ENCODE measurements at places on chromosomes 6 and 20.

DNA sequence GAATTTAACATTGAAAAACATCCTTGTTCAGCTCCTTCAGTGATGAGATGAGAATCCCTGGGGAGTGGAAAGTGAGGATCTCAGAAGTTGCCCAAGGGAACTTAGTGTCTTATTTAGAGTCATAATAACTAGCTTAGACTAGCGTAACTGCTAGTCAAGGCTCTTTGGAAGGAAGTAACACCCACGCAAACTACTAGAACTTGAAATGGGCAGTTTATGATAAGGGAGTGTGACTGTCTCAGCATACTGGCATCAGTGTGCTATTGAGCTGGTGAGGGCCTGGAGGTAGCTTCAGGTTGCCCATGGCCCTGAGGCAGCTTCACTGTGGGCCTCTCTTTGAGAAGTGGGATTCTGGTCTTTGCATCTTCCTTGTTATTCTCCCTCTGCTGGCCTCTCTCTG, 40.1 kb downstream of the SLX4IP start:
- no peak for DNase-seq

GRCh38 chr6:151176911-151177770, 62.6 kb upstream of the AKAP12 start:
- no peak for DNase-seq

GRCh38 chr20:298776-299391, 1.5 kb downstream of the ZCCHC3 start:
- no peak for DNase-seq

GRCh38 chr6:28090917-28091586, 10.7 kb downstream of the ZNF165 start:
- no peak for DNase-seq

DNA sequence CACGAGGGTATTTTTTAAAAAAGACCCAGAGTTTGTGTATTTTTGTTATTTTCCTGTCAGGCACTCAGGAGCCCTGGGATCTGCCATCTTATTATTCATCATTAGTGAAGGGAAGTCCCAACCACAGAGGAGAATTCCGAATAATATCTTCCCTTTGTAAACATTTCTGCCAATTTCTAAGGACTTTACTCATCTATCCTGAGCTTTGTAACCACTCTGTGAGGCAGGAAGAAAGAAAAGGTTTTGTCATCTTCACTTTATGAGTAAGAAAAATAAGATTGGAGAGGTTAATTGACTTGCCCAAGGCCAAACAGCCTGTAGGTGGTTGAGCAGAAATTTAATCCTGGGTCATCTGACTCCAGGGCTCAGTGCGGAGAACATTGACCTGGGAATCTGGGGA, 23.0 kb upstream of the IYD start:
- no peak for DNase-seq

DNA sequence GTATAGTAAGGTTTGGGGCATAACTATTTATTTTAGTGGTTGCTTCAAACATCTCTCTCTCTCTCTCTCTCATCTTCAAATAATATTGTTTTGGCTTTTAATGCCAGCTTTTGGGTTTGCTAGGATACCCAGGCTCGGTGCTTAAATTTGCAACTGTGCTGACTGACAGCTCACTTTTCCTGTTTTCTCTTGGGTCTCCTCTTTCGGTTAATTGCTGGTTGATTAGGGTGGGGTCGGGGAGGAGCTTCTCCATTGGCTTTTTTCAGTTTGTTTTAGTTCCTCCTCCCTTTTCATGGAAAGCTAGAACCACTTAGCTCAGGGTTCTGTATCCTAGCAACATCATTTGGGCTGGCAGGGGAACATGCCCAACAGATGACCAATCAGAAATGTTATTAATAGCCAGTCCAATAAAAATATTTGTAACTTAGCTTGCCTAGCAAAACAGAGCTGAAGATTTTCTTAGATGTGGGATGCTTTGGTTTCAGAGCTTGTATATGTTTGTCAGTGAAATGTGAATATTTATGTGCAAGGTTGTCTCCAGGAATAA, 11.3 kb downstream of the TFAP2B start:
- DNase-seq, result no peak

DNA sequence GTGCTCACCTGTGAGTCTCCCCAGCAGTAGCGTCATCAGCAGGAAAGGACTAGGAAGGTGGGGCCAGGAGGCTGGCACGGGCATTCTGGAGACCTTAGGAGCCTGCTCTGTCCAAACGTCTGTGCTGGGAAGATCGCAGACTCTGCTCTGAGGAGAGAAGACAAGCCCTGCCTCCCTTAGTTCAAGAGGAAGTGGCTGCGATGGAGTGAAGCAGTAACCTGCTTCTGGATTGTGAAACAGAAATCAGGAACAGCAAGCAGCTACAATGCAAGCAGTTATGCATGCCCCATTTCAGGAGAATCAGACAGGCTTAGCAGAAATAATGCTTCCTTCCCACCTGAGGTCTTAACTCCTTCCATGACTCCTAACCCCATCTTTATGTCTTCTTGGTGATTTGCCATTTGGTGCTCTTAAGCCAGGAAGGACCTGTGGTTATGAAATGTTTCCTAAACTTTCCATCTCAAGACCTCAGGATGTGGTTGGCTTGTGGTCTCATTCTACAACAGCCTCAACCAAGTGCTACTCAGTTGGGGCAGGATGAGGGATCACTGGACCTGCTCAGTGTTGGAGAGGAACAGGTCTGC, at the start of gene SIRPB1:
TSS of gene SIRPB1 (minus strand) at position 149 of the 584 bp plus-strand sequence. CDS start at position 84, 65 bp downstream.
- DNase-seq, result no peak

DNA sequence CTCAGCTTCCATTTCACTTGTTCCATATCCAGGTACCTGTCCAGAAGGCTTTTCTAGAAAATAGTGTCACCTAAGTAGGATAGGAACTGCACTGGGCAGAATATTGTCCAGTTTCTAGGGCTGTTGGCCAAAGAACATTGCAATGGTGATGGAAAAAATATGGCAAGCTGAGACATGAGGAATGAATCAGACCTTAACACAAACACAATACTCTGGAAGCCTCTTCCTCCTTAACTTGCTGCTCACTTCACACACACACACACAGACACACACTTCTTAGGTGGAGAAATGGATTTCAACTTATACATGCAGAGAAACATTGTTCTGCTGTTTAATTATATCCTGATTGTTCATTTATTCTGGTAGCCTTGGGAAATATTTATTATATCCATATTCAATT, 203.0 kb upstream of the RGS17 start:
- no peak for DNase-seq

GRCh38 chr20:38537176-38537575, 43.8 kb upstream of the ADIG start:
- DNase-seq, result no peak

- DNase-seq, result no peak
These were observed 3.0 kb upstream of the ZNF335 start for GRCh38 chr20:45974896-45975565.

DNA sequence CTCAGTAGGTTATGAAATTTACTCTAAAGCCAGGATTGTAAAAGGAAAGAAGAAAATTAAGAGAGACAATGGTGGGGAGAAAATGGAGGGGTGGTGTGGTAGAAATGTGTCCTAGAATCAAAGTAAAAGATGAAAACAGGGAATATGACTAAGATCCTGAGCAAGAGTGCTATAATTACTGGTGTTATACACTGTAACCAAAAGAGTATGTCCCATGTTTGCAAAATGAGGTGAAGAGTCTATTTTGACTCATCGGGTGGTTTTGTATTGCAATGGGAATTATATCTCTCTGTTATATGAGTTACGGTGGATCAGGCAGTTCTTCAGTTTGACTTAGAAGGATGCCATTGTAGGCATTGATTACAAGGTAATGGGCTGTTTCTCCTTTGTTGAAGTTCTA, 8.5 kb downstream of the L3MBTL3 start:
- DNase-seq, result no peak

- DNase-seq, result no peak
These were observed 175.2 kb downstream of the MRPL14 start for GRCh38 chr6:43951756-43952675.

DNA sequence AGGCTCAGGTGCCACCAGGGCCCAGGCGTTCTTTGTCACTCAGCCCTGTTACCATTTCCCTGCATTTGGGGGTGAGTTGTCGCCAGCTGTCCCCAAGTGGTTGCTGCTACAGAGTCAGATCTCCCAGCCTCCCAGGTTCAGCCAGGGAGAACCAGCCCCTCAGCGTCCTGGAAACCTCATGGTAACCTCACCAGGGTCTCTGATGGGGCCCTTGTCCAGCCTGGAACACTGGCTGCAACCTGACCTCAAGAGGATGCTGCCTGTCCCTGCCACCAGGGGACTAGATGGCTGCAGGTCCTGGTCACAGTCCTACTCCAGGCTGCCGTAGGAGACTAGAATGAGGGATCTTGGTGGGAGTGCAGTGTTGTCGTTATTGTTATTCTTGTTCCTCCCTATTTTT, 228.3 kb upstream of the PDE10A start:
- DNase-seq, result no peak

DNA sequence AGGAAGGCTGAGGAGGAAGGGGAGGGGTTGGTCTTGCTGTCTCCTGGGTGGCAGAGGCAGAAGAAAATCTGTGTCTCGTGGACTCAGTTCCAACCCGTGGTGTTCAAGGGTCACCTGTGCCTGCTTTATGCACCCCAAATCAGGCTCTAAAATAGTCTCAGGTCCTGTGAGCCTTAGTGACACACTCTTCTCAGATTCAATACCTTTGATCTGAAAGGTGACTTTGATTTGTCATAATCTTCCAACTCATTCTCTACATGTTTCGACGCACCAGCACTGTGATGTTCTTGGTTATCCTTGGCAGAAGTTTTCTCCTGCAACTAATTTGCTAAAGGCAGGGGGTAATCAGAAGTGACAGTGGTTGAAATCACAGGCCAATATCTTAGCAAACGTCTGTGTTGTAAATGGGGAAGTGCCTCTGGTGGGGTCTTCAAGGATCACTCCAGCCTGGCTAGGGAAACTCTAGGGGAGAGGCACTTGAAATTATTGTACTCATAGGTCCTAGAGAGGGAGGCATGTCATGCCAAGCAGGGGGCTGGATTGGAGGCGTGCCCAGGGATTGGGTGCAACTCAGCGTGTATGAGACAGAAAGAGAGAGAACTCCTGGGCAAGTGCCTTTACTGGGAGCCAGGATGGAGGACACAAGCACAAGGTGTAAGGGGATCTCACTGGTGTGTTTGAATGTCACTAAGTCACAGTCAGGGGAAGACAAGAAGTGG, 19.0 kb upstream of the PRND start:
- DNase-seq, result no peak

- DNase-seq, result no peak
These were observed 448.3 kb upstream of the HSF2 start for GRCh38 chr6:121951123-121951522.

DNA sequence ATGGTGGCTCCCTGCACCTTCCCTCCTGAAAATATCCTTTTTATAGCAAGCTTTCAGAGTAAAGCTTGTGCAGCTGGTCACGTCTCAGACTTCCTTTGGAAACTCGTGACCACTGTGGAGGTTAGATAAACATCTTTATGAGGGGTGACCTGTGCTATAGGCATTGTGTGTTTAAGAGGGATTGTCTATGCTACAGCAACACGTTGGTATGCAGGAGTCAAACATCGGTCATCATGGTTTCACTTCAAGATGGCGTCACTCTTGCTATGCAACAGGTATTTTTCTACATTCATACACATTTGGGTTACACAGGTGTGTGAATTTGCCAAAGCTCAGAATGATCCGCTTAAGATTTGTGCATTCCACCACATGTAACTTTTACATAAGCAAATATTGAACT, 14.6 kb upstream of the BLCAP start:
- DNase-seq, result no peak

DNA sequence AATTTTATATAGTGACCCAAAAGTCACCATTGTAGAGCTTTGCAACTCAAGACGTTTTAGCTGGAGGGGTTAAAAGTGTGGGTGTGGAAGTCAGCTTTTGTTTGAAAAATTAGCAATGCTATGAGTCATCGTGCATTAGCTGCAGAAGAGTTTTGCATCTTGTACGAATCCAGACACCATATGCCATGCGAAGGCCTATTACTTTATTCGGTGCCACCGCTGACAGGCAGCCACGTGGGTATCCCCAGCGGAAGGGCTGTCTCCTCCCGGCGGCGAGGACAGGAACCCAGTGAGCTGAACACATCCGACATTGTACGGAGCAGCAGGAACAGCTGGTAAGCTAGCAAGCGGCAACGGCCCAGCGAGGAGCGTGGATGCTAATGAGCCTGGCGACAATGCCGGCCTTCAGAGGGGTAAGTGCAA, 84.4 kb downstream of the INSM1 start:
- peak; percentile 67 for DNase-seq

GRCh38 chr20:31496761-31497295, 17.4 kb upstream of the HM13 start:
- DNase-seq, result no peak

DNA sequence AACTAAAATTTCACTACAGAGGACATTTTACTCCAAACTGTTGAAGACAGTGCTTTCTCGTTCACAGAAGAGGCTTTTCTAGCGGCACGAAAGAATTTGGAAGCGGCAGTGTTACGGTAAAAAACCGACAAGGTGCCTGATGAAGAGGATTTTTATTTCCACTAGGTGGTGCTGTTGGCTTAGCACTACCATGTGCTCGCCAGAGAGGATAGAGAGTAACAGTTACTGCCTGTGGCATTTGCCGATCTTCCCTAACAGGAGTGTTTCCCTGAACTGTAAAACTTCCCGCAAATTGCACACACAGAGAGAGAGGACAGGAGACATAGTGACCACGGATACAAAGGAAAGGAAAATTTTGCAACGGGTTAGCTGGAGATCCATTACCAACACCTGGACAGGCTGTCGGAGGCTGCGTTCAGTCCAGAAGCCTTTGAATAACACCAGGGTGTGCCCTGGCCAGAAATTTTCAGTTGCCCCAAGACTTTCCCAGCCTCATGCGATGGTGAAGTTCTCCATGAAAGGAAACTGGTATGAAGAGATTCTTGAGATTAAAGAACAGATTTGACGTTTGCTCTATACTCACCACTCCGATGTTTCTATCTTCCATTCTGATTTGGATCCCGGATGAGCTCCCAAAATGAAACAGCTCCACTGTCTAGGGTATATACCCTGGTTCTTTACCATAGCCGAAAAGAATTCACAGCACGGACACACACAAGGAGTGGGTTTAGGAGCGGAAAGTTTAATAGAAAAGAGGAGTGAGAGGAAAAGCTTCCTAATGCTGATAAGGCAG, 48.1 kb downstream of the HLA-DPB1 start:
- no peak for DNase-seq

GRCh38 chr6:118808793-118809638, 84.9 kb upstream of the ASF1A start:
- DNase-seq, result no peak

- DNase-seq, result no peak
These were observed 83.9 kb downstream of the MAP3K7 start for GRCh38 chr6:90502866-90503407.

DNA sequence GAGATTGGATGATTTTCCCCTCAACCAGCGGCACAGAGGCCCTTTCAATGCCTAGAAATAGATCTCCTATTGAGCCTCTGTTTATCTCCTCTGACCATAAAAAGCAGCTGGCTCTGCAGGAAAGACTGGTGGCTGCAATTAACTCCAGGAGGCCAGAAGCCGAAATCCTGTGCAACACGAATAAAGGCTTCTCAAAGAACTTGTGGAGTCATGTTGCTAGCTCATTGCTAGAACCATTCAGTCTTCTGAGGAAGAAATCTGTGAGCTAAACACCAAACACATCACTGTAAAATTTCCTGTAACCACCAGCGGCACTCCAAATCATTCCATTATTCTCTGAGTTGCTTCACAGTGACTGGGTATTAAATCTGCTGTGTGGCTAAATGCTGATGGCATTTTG, 49.1 kb upstream of the TPD52L1 start:
- no peak for DNase-seq

- no peak for DNase-seq
These were observed 6.3 kb upstream of the AP5S1 start for GRCh38 chr20:3813848-3814581.

GRCh38 chr6:70394518-70395300, 18.6 kb upstream of the FAM135A start:
- DNase-seq, result no peak
